MV-4-11 (cell line): ENCODE measurements at places on chromosomes 2 and 18.

- DNase-seq: no peak
These were observed 87.2 kb downstream of the UGGT1 start for GRCh38 chr2:128178149-128178649.

GRCh38 chr2:187529977-187530721 lies 24.1 kb downstream of the TFPI start:
- DNase-seq: no peak

DNA sequence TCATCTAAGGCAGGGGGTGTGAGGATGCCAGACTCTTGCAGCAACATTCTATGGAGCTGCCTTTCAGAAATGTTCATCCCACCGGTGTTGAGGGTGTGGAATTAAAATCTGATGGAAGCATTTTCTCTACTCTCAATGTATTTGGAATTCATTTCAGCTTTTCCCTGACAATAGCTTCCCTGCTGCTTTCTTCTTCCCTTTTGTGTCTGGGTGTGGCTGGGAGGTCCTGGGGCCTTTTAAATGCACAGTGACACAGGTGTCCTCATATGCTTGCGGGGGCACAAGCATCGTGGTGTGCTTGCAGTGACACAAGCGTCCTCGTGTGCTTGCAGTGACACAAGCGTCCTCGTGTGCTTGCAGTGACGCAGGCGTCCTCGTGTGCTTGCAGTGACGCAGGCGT lies 43.4 kb upstream of the ASB18 start:
- no peak for DNase-seq

DNA sequence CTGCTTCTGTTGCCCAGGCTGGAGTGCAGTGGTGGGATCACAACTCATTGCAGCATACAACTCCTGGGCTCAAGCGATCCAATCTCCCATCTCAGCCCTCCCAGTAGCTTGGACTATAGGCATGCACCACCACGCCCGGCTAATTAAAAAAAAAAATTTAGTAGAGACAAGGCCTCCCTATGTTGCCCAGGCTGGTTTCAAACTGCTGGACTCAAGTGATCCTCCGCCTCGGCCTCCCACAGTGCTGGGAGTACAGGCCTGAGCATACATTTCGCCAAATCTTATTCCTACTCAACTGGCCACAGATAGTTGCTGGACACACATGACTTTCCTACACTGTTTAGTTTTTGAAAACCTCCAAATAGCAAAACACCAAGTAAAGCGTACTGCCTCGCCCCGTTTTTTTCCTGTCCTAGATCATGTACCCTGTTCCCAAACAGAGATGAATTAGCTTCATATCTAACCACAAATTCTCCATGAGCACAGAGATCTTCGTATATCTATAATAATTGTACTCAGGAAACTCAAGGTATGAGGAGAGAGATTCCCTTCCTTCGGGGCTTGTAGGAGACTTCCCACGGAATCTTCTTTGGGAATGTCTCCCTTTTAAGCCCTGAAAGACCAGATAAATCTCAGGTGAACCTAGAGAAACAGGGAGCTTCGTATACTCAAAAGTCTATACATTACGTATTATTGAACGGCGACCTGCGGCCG lies 598 bp upstream of the C2orf69 start:
- DNase-seq: no peak

GRCh38 chr2:199147216-199147615 lies 310.5 kb downstream of the SATB2 start:
- no peak for DNase-seq

DNA sequence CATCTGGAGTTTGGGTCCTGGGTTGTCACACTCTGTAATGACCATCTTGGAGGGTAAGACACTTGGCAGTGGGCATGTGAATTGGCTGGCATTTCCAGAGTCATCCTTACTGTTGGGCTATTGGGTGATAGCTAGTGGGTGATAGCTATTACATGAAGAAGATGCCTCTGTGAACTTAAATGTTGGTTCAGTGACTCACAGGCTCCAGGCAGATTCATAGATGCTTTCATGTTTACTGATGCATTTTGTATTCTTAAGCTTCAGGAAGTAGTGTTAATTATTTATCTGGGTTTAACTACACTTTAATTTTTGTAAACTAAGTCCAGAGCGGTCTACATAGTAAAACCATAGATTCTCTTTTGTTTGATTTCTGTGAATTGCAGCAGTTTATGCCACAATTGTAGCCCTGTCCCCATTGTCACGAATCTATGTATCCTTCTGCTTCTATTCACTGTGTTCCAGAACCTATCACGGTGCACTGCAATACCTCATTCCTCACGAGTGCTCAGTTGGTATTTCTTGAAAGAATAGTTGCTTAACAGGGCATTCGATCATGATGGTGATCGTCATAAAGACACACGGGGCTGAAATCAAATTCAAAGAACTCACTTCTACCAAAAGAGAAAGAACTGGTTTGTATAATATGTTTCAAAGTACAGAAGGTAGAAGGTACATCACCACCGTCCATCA lies 79.7 kb downstream of the GBX2 start:
- DNase-seq: no peak

DNA sequence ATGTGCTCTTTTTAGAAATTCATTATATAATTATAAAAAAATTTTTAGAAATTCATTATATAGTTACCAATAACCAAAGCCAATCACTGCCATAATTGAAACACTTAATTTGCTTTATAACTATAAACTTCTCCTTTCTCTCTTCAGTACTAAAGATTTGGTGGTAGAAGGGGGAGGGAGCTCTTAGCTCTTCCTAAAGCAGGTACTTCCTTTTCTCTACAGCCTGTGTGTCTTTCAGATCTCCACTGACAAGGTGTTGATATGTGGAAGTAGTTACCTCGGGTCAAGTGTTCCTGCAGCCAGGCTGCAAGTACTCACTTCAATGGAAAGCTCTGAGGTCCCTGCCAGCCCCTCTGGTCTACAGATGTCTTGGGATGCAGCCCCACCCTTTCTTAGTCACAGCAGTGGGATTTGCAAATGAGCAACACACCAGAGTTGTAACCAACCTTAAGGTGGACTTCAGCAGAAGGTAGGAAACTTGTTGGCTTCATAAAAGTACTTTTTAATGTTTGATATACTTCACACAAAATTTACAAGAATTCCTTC lies 690.0 kb downstream of the ARHGAP15 start:
- DNase-seq: no peak

GRCh38 chr18:56214706-56215105 lies 423.7 kb downstream of the TXNL1 start:
- no peak for DNase-seq

- no peak for DNase-seq
These were observed 122.2 kb upstream of the OSR1 start for GRCh38 chr2:19480673-19481072.

DNA sequence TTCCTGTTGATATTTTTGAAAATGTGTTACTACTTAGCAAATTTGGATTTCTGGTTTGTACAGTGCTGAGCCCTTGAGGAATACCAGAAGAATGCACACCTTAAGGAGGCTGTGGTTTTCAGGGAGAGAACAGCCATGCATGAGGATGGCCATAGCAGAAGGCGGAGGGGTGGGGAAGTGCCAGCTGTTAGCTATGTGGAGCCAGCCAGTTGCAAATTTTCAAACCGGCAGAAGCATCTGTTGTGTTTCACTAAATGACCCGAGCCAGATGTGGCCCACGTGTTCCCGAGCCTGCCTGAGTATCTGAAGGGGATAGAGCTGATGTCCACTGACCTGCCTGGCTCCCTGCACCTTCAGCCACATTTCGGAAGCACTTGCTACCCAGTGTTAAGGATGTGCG lies 16.4 kb upstream of the RBM44 start:
- no peak for DNase-seq

- no peak for DNase-seq
These were observed 168.6 kb downstream of the LDLRAD4 start for GRCh38 chr18:13386891-13387801.
